ENCODE measurements at places on chromosomes 11 and 22.

DNA sequence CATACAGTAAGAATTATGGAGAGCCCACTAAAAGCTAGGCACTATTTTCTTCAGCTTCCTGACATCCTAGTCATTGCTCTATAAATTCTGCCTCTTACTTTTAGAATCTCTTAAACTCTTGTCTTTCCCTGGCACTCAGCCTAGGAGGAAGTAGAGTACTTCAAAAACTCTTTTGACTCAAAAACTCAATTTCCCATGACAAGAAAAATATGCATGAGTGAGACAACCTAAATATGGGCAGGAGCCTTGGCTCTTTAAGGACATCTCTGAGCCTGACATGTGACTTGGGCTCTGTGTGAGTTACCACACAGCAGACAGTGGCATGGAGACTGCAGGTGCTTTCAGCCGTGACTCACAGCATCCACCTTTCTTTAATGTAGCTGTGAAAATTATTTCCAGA is 97.5 kb upstream of the CCDC179 start:
- H3K27me3 ChIP-seq = no peaks in the 10 kb centered on the region
- H3K27ac ChIP-seq = no peak overlapping the region
- no peak overlapping the region for H3K4me3 ChIP-seq
- DNase-seq = no peak
- no peaks in the 10 kb centered on the region for H3K4me1 ChIP-seq

DNA sequence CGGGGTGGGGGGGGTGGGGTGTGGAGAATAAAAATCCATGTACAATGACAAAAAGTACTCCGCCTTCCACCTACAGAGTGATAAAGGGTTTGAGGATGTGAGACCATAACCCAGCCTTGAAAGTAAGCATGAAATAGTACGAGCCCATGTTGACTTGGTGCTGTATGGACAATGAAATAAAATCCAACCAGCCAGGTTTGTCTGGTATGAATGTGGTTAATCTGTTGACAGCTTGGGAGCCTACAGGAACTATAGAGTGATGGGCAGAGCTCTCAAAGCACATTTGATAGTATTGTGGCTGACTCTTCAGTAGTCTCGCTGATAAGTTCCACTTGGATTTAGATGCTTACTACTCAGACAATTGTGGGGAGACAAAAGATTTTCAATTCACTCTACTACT is 48.8 kb upstream of the CD44 start:
- no peak overlapping the region for H3K27ac ChIP-seq
- DNase-seq = no peak
- H3K27me3 ChIP-seq = no peaks in the 10 kb centered on the region
- H3K4me1 ChIP-seq = no peaks in the 10 kb centered on the region

DNA sequence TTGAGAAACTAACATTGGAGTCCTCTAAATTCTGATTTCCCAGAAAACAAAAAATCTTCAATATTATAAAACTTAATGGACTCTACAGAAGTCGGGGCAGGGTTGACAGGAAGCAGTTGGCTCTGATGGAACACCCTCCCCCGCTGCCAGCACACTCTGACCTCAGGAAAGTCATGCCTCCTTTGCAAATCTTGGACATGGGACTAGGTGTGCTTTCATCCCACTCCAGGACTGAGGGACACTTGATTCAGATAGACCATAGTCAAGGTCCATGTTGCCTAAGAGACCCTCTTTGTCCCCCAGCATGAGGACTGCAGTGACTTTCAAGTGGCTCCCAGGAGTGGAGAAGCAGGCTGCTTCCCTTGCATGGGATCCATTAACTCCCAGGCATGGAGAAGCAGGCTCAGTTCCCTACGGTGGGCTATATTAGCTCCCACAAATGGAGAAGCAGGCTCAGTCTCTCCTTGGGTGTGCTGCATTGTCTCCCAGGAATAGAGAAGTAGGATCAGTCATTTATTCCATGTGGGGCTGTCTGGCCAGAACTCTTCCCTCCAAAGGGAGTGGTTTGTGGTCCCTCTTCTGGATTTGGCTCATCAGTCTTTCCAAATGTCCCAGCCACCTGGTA is 38.3 kb downstream of the C22orf31 start:
- no peaks in the 10 kb centered on the region for H3K27me3 ChIP-seq
- DNase-seq = no peak
- no peak overlapping the region for H3K4me3 ChIP-seq
- H3K36me3 ChIP-seq = no peaks in the 10 kb centered on the region
- H3K27ac ChIP-seq = peak overlapping the region; percentile 22

- DNase-seq = no peak
- no peaks in the 10 kb centered on the region for H3K36me3 ChIP-seq
- no peak overlapping the region for H3K27ac ChIP-seq
- no peaks in the 10 kb centered on the region for H3K27me3 ChIP-seq
- H3K4me1 ChIP-seq = no peaks in the 10 kb centered on the region
Measured at GRCh38 chr11:129451524-129451923, 75.9 kb downstream of the BARX2 start.

DNA sequence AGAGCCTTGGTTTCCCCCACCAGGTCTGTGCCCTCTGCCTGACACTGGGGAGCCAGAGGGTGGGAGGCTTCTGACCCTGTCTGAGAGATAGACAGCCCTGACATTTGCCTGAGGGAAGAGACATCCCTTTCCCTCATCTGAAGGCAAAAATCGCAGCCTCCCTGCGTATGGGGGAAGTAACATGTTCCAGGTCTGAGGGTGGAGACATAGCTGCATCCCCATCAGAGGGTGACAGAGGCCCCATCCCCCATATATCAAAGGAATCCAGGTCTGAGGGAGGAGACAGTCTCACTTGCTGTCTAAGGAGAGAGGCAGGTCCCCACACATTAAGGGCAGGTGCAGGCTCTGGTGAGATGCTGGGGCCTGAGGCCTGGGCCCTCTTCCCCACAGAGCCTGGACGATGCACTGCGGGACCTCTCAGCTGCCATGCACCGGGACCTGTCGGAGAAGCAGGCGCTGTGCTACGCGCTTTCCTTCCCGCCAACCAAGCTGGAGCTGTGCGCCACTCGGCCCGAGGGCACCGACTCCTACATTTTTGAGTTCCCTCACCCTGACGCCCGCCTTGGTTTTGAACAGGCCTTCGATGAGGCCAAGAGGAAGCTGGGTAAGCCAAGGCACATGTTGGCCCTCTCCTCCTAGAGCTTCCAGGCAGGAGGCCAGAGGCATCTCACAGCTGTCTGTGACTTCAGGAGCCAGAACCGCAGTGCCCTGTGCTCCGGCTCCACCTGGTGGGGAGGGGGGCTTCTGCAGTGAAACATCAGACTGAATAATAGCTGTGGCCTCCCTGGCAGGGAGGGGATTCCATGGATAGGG is 16.1 kb upstream of the RELT start:
- no peak overlapping the region for H3K27ac ChIP-seq
- H3K27me3 ChIP-seq = no peaks in the 10 kb centered on the region
- no peak for DNase-seq
- no peaks in the 10 kb centered on the region for H3K36me3 ChIP-seq
- H3K4me3 ChIP-seq = no peak overlapping the region
- H3K4me1 ChIP-seq = no peaks in the 10 kb centered on the region

GRCh38 chr22:30325065-30325720 is 1.5 kb downstream of the TBC1D10A start:
- H3K4me1 ChIP-seq = peaks cover 62% of the 10 kb centered on the region
- peak overlapping the region; percentile 90 for H3K27ac ChIP-seq
- peak; percentile 73 for DNase-seq
- H3K27me3 ChIP-seq = no peaks in the 10 kb centered on the region

DNA sequence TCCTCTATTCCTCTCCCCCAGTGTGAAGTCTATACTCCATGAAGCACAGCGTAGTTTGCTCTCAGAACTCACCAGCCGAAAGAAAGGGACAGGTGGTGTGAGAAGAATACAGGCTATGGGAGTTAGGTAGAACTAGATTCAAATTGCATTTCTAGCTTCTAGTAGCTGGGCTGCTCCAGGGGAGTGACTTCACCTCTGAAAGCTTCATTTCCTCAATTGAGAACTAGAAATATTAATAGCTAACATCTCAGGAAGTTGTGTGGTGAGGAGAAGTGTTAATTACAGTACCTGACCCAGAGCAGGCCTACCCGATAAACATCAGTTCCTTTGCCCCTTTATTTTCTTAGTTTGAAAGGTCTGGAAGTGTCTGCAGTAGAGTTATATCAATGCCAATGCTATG is 484.7 kb upstream of the TENM4 start:
- no peaks in the 10 kb centered on the region for H3K4me1 ChIP-seq
- H3K27me3 ChIP-seq = no peaks in the 10 kb centered on the region
- no peak overlapping the region for H3K4me3 ChIP-seq

GRCh38 chr11:22832315-22833015 is 2.9 kb upstream of the SVIP start:
- no peak overlapping the region for H3K27ac ChIP-seq
- no peaks in the 10 kb centered on the region for H3K27me3 ChIP-seq
- DNase-seq = no peak
- no peak overlapping the region for H3K4me3 ChIP-seq

DNA sequence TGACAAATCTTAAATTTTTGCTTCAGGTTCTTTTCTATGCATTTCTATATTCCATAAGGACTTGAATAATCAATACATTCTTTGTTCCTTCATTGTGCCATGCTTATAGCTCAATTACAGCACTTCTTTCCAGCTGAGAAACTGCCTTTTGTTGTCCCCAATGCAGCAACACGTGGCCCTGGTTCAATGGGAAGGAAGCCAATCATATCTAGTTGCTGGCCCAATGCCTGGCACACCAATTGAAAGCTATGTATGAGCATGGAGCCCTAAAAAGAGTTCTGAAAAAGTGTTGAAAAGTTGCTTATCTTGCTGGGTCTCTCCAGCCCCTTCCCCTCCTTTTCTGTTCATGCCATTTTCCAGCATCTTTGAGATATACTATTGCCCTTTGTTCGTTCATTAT is 448.0 kb upstream of the FAT3 start:
- DNase-seq = no peak
- H3K27me3 ChIP-seq = no peaks in the 10 kb centered on the region
- H3K36me3 ChIP-seq = no peaks in the 10 kb centered on the region
- no peak overlapping the region for H3K4me3 ChIP-seq

- peak overlapping the region; percentile 71 for H3K27ac ChIP-seq
- DNase-seq = peak; percentile 87
- peaks cover 7% of the 10 kb centered on the region for H3K4me1 ChIP-seq
- H3K27me3 ChIP-seq = no peaks in the 10 kb centered on the region
- H3K36me3 ChIP-seq = no peaks in the 10 kb centered on the region
Measured at GRCh38 chr11:121391914-121392313, 60.2 kb upstream of the SORL1 start.

- H3K4me1 ChIP-seq = peaks cover 60% of the 10 kb centered on the region
- H3K36me3 ChIP-seq = no peaks in the 10 kb centered on the region
- H3K27me3 ChIP-seq = no peaks in the 10 kb centered on the region
Measured at GRCh38 chr11:126419801-126420697, 64.6 kb downstream of the ST3GAL4 start.

- no peak overlapping the region for H3K27ac ChIP-seq
- no peaks in the 10 kb centered on the region for H3K27me3 ChIP-seq
- H3K4me3 ChIP-seq = no peak overlapping the region
- no peaks in the 10 kb centered on the region for H3K36me3 ChIP-seq
- no peaks in the 10 kb centered on the region for H3K4me1 ChIP-seq
Measured at GRCh38 chr22:29254286-29254660, 13.5 kb downstream of the RHBDD3 start.

- no peak overlapping the region for H3K4me3 ChIP-seq
- no peaks in the 10 kb centered on the region for H3K36me3 ChIP-seq
- DNase-seq = no peak
- no peaks in the 10 kb centered on the region for H3K4me1 ChIP-seq
- H3K27ac ChIP-seq = no peak overlapping the region
Measured at GRCh38 chr11:103842795-103843194, 193.6 kb upstream of the DDI1 start.

DNA sequence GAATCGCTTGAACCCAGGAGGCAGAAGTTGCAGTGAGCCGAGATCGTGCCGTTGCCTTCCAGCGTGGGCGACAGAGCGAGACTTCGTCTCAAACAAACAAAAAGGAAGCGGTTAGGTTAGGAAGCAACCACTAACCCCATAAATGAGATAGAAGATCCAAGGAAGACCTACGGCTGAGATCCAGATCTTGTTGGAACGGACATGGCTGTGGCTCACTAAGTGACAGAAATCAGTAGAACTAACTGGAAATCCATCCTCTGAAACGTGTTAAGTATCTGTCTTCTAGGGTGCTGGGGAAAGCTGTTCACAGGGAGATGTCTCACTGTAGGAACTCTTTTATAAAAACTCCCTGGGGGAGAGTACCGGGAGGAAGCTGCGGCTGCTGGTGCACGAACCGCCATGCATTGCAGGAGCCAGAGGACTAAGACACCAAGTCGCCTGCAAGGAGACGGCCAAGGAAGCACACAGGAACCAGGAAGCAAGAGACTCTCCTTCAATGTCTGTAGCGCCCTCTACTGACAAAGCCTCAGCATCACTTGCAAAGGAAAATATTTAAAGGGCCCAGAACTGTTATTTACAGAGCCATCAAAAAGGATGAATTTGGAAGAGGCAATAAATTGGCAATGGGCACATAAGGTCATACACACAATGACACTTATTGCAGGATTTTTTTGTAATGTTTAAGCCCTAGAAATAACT is 16.9 kb upstream of the SPTY2D1 start:
- H3K27me3 ChIP-seq = no peaks in the 10 kb centered on the region
- peak; percentile 59 for DNase-seq
- no peak overlapping the region for H3K27ac ChIP-seq
- H3K36me3 ChIP-seq = no peaks in the 10 kb centered on the region
- H3K4me1 ChIP-seq = no peaks in the 10 kb centered on the region
